Muscle of leg (tissue), 16 donors: ENCODE measurements at places on chromosomes 3 and 15.
A peak's percentile ranks its signal among the peaks of the same experiment; 100 is the strongest.

DNA sequence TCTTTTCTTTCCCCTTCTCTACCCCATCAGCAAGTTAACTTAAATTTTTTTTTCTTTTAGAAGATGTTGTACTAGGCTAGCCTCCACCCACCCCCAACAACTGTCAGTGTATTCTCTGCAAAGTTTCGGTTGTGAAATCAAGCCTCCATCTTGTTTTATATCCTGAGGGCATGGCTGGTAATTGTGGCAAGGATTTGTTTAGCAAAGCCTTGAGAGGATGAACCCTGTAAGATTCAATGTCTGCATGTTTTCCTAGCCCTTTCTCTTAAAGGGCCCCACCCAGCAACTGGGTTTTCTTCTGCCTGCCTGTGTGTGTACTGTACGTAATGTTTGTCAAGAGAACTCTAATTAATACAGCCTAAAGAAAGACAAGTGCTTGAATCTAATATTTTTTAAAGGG, 475.3 kb downstream of the FHIT start:
- no peak for DNase-seq

DNA sequence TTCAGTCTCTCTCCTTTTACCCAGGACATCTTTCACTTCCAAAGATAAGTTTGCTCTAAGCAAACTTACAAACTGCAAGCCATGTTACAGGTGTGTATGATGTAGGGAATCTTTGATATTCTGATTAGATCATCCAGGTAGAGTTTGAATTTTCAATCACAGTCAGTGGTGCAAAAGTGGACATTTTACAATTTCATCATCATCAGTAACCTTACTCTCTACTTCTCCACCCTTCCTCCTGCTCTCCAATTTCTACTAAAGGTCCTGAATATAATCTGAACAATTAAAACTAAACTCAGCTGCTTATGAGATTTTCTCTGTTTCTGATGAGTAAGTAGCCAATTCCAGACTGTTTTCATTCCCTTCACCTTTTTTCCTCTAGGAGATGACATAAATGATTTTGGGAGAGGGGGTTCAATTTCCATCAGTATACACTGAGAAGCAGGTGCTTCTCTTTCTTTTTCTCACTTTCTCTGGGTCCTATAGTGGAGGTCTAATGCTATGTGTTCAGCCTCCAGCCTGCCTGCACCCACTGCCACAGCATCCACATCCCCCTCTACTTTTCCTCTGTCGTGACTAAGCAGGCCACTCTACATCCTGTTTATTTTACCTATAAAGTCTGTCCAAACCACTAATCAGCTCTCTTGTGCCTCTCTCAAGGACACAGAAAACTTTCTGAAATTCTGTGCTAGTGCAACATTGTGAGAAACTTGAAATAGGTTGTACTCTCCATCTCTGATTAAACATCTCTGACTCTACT, 27.6 kb downstream of the SUCNR1 start:
- no peak for DNase-seq

DNA sequence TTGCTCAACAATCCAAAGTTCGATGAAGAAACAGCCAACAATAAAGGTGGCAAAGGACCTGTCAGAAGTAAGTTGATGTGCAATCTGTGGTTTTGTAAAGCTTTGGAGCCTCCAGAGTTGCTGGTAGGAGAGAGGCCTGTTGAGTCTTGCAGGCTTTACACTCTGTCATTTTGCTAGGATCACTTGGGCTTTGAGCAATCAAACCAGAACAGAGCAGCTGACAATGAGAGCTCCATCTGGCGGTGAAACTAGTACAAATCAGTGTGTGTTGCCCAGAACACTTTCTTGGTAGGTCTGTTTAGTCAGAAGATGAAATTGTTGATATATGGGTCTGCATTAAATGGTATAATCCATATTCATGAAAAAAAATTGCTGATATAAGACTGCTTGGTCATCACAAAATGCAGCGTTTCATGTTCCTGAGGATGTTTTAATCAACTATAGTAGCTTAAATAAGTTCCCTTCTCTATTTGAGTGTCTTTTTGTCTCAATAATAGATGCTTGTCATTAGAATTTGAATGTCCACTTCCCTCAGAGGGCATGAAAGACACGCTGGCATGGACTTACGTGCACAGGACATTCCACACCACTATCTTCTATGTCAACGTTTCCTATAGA, 25.7 kb downstream of the TMOD2 start:
- peak; percentile 87 for DNase-seq

- no peak for DNase-seq
Measured at GRCh38 chr15:81885135-81885534, 160.7 kb downstream of the MEX3B start.

GRCh38 chr3:24242012-24242698, 252.5 kb downstream of the THRB start:
- DNase-seq: peak; percentile 85

DNA sequence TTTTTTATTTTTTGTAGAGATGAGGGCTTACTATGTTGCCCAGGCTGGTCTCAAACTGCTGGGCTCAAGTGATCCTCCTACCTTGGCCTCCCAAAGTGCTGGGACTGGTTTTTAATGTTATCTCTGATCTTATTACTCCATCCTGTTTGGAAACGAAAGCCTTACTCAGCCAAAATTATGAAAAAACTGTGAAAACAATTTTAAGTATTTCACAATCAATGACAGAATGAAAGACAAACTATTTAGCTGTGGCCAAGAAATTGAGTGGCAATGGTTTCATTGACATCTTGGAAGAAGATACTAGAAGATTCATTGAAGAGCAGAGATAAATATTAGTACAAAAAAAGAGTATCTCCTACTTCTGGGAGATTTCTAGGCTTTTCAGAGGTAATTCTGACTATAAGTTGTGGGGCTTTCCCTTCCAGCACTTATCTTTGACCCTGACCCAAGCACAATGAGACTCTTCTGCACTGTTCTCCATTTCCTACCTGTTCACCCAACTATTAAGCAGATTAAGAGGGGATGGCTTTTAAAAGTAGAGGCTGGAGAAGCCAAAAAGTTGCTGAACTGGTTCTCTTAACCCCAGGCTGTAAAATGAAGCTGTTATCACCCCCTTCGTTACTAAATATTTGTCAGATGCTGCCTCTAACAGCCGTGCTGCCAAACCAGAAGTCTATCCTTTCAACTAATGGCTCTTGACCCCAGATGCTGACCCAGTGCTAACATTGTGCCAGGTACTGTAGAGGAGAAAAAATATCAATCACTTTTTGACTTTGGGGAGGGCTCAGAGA, 14.2 kb upstream of the SLC25A36 start:
- no peak for DNase-seq

- no peak for DNase-seq
Measured at GRCh38 chr3:45864760-45865519, 21.4 kb upstream of the CCR9 start.

- no peak for DNase-seq
Measured at GRCh38 chr3:38964646-38965045, 87.1 kb downstream of the SCN11A start.

- peak; percentile 22 for DNase-seq
Measured at GRCh38 chr3:168002786-168003368, 92.8 kb downstream of the GOLIM4 start.

DNA sequence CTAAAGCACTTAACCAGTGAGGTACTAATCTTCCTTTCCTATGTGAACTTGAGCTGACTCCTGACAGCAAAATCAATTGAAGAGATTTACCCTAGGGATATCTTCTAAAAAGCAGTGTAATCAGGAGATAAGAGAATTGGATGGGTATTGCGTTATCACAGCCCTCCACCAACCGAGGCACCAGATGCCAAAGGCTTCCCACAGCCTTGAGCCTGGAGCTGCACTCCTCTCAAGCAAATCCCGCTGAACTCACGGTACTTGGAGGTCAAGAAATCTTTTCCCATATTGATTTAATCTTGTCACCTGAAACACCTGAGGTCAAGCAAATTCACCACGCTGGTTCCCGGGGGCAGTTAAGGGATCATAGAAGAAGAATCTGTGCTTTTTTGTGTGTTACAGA, 346.8 kb downstream of the TBL1XR1 start:
- no peak for DNase-seq

DNA sequence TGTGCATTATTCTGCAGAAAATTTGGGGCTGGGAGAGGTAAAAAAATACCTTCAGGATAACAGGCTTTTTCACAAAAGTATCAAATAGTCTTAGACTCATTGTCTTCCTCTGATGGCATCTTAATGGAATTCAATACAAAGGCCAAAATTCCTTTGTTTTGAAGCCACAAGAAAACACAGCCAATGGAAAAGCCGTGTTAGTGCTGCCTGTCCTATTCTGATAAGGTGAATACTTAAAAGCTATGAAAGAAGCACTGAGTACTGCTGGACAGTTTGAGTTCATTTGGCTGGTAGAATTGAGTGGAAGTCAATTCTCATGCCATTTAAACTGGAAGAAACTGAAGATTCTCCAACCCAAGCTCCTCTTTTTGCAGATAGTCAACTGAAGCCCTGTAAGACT, 395.3 kb upstream of the TPRG1 start:
- no peak for DNase-seq

DNA sequence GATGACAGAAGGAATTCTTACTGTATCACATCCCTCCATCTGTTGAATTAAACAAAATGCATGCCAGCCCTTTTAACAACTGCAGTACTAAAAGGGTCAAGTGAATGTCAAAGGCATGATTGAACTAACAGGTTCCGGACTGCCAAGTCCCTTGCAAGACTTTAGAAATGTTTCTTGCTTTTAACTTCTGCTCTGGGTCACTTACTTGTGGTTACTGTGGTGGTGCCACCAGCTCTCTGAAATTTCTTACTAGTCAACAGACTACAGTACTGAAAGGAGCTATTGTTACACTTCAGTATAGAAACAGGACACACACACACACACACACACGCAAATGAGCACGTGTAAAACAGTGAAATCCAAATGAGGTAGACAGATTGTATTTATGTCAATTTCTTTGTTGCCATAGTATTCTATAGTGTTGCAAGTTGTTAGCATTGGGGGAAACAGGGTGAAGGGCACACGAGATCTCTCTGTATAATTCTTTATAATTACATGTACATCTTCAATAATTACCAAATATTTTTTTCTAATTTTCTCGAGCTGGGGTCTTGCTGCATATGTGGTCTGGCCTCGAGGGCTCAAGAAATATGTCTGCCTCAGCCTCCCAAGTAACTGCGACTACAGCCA, 79.9 kb upstream of the SLC25A26 start:
- peak; percentile 37 for DNase-seq

- DNase-seq: no peak
Measured at GRCh38 chr3:58191361-58191991, 19.3 kb downstream of the DNASE1L3 start.

DNA sequence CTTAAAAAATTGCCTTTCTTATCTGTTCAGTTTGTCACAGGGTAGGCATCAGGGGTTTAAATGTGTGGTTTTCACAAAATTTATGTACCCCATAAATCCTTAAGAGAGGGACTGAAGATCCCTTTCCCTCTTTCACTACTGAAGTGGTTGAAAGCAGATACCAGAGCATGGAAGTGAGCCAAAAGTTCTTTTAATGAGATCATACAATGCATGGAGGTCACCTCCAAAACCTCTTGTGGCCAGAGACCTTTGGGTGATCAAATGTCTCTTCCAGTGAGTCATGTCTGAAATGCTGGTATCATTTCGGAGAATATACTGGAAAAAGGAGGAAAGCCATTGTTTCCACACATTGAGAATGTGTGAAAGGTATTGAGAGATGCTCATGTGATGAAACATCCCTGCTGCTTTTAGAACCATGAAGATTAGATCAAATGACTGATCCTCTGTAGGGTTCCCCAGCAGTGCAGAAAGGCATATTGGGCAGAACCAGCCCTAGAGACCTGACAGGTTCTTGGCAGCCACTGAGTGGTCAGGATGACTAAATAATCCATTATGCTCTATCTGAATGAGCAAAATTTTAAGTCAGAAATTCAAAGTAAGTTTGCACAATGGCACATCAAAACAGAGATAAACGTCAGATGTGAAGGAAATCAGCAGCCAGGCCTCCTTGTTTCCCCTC, 165.8 kb upstream of the SLC2A2 start:
- DNase-seq: peak; percentile 52

GRCh38 chr3:145259166-145259880, 901.7 kb downstream of the PLOD2 start:
- peak; percentile 64 for DNase-seq

GRCh38 chr15:58392141-58392540, 39.6 kb upstream of the LIPC start:
- no peak for DNase-seq

GRCh38 chr3:15657016-15657415, 55.5 kb downstream of the BTD start:
- DNase-seq: no peak

GRCh38 chr15:77853008-77853328, 220.3 kb upstream of the LINGO1 start:
- DNase-seq: no peak

GRCh38 chr15:77068633-77069032, 2.3 kb downstream of the TSPAN3 start:
- DNase-seq: no peak

- DNase-seq: peak; percentile 21
Measured at GRCh38 chr3:98540346-98540745, 8.6 kb downstream of the GPR15 start.

DNA sequence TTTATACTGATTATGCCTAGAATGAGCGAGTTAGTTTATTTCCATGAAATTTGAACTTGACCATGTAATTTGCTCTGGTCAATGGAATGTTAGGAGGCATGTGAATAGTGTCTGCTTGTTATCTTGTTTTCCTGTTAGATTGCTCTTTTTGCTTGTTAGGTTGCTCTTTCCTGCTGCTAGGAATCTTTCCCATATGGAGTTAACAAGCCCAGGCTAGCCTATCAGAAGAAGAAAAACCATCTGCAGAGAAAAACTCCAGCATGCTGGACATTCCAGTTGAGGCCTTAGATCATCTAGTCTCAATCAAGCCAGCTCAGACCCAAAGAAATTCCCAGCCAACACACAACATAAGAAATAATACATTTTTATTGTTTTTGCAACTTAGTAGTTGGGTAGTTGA, 470.2 kb upstream of the AGTR1 start:
- DNase-seq: peak; percentile 43

- no peak for DNase-seq
Measured at GRCh38 chr15:68654786-68655560, 76.2 kb downstream of the CORO2B start.

GRCh38 chr15:49383266-49383665, 39.8 kb upstream of the FGF7 start:
- DNase-seq: no peak

GRCh38 chr3:158935846-158936245, 134.0 kb downstream of the MFSD1 start:
- DNase-seq: no peak

DNA sequence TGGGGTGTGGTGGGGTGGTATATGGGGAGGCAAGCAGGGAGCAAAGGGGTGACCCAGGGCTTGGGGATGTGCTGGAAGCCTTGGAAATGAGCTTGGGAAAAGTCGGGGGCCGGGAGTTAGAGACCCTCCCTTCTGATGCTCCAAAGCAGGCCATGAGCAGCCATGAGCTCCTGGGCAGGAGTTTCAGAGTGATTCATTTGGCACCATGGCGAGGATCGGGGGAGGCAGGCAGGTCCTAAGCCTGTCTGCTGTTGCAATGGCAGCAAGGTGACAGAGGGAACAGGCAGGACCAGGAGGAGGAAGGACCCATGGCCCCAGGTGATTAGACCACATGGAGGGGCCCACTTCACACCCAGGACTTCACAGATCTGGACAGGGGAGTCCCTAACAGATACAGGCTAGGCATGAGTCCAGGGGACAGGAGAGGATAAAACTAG, 21.3 kb downstream of the RGMA start:
- no peak for DNase-seq
